Purkinje cell (primary cell): ENCODE measurements at places on chromosomes 5 and 9. TPM values are rescaled to one million over a fixed set of nuclear protein-coding genes. Genes with fewer than 3 reads are reported as not detected.

The YTHDC2 gene
- polyA plus RNA-seq = 10.4 and 12.8 TPM in 2 replicates

The NKD2 gene
- polyA plus RNA-seq = 0.13 and 0.48 TPM in 2 replicates

The PCDHAC1 gene
- 11.6 and 30.0 TPM in 2 replicates for polyA plus RNA-seq

The MSMP gene
- polyA plus RNA-seq = 5.6 TPM in 1 of 2 replicates, not detected in the other

The PKD2L2 gene
- polyA plus RNA-seq = 1.3 TPM in 1 of 2 replicates, not detected in the other

The IL33 gene
- polyA plus RNA-seq = 11.8 and 19.4 TPM in 2 replicates

The OBP2B gene
- not detected in 2 replicates for polyA plus RNA-seq

The SLC2A8 gene
- 21.9 and 31.2 TPM in 2 replicates for polyA plus RNA-seq

The SLCO6A1 gene
- not detected in 2 replicates for polyA plus RNA-seq

The PDCD1LG2 gene
- polyA plus RNA-seq = 0.71 TPM in 1 of 2 replicates, not detected in the other

The CCNO gene
- polyA plus RNA-seq = 1.1 and 3.0 TPM in 2 replicates

The CYSRT1 gene
- polyA plus RNA-seq = 0.26 TPM in 1 of 2 replicates, not detected in the other

The KCNT1 gene
- 0.07 and 0.82 TPM in 2 replicates for polyA plus RNA-seq

The SLC45A2 gene
- polyA plus RNA-seq = 1.8 TPM in 1 of 2 replicates, not detected in the other

The LAMC3 gene
- not detected in 2 replicates for polyA plus RNA-seq

The ZNF462 gene
- 17.6 and 32.7 TPM in 2 replicates for polyA plus RNA-seq

The CARD9 gene
- polyA plus RNA-seq = not detected in 2 replicates

The SLC9A3 gene
- 2.3 and 3.3 TPM in 2 replicates for polyA plus RNA-seq

The TRUB2 gene
- polyA plus RNA-seq = 1.9 and 9.7 TPM in 2 replicates

The PTRH1 gene
- polyA plus RNA-seq = 1.4 and 5.5 TPM in 2 replicates

The PLCXD3 gene
- polyA plus RNA-seq = 9.7 and 10.4 TPM in 2 replicates

The IFNA13 gene
- not detected in 2 replicates for polyA plus RNA-seq

The OTP gene
- polyA plus RNA-seq = not detected in 2 replicates

The MYMK gene
- polyA plus RNA-seq = not detected in 2 replicates

The FASTKD3 gene
- 11.4 and 29.4 TPM in 2 replicates for polyA plus RNA-seq

The TAL2 gene
- not detected in 2 replicates for polyA plus RNA-seq

The SLC25A2 gene
- polyA plus RNA-seq = not detected in 2 replicates

The PCDHB9 gene
- 0.21 and 0.81 TPM in 2 replicates for polyA plus RNA-seq

The PRLR gene
- not detected in 2 replicates for polyA plus RNA-seq

The DCTN4 gene
- polyA plus RNA-seq = 30.1 and 38.8 TPM in 2 replicates

The ACTBL2 gene
- not detected in 2 replicates for polyA plus RNA-seq

The SOX30 gene
- polyA plus RNA-seq = 0.95 TPM in 1 of 2 replicates, not detected in the other

The PCDHGA4 gene
- polyA plus RNA-seq = 0.27 TPM in 1 of 2 replicates, not detected in the other

The GPR150 gene
- polyA plus RNA-seq = 0.58 TPM in 1 of 2 replicates, not detected in the other

The SRD5A1 gene
- 17.3 and 23.4 TPM in 2 replicates for polyA plus RNA-seq

The CCL28 gene
- not detected in 2 replicates for polyA plus RNA-seq

The MARCOL gene
- not detected in 2 replicates for polyA plus RNA-seq

The SUSD1 gene
- polyA plus RNA-seq = 0.23 TPM in 1 of 2 replicates, not detected in the other

The FKTN gene
- polyA plus RNA-seq = 22.1 and 34.4 TPM in 2 replicates

The DNAH5 gene
- polyA plus RNA-seq = 1.2 and 2.1 TPM in 2 replicates

The CXCL14 gene
- 0.27 and 0.39 TPM in 2 replicates for polyA plus RNA-seq

The IL31RA gene
- not detected in 2 replicates for polyA plus RNA-seq

The IL13 gene
- polyA plus RNA-seq = not detected in 2 replicates

The TBC1D2 gene
- polyA plus RNA-seq = 0.23 TPM in 1 of 2 replicates, not detected in the other

The ADRB2 gene
- not detected in 2 replicates for polyA plus RNA-seq

The NMUR2 gene
- 1.6 TPM in 1 of 2 replicates, not detected in the other for polyA plus RNA-seq
